ENCODE measurements at places on chromosomes 4 and X.
A peak's percentile ranks its signal among the peaks of the same experiment; 100 is the strongest.

DNA sequence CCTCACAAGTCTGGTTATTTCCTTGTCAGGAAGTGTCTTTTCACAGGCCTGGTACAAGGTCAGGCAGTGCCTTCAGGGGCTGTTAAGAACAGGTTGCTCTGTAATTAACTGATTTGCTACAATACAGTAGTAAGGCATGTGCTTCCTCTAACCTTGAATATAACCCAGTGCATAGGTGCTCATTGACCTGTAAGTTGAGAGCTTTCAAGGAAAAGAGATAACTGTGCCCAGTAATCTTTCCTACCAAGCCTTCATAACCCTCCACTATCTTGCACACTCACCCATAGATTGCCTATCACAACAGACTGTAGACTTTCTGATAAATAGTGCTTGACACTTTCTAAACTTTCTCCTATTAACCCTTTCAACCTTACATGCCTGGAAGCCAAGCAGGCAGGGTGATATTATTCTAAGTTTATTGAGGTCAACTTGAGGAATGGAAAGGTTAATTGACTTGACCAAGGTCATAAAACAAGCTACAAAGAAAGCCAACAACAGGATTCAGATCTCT, 148.1 kb downstream of the PPARGC1A start:
- no peak for DNase-seq

DNA sequence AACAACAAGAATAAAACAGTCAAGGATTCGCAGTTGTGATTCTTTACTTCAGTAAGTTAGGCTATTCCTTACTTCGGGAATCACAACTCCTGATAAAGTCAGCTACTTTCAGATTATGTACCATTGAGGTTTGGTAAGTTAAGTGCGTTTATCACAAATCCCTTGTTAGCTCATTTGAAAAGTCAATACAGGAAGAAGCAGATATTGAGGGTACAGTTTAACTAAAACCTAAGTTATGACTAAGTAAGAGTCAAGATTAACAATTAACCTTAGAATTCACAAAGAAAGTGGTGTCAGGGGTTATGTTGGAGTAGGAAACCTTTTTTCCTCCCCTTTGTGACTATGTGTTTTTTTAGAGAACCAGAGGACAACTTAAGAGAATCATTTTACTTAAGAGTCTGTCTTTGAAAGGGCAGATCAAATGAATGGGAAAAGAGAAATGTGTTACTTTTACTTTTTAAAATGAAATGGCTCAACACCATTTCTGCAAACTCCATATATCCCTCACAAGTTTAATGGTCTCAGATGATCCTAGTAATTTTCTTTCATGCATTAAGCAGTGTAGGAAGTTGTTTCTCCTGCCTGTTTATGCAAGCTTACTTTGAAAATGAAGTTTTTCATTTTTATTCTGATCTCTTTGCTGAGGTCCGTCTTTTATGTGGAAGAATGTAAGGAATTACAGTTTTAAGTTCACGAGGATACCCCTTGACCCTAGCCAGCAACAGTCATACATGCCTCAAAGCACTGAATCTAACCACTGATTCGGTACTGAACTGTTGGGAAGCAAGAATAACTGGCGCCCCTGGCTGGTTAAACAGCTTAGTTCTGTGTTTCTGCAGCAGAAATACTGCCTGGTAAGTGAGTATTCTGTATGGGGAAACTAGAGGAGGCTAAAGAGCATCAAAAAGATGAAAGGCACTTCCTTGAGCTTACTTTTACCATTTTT, 211.7 kb downstream of the SLC4A4 start:
- DNase-seq = no peak

GRCh38 chr4:17817027-17817426, 6.2 kb downstream of the NCAPG start:
- peak; percentile 47 for DNase-seq

DNA sequence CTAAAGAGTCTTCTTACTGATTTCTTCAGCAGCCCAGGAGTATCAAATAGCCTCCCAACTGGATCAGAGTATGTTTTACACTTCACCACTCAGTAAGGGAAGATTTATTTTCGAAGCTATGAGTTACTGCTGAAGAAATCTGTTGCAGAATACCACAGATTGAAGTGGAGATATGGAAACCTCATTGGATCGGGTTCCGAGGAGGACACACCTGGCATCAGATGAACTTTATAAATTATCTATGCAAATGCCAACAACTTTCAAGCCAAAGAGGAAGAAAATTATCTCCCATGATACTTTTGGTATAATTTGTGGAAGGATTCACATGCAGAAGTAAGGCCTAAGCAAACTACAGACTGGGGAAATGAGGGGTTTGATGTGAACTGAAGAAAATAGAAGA, 515.9 kb upstream of the NDST4 start:
- DNase-seq = no peak

DNA sequence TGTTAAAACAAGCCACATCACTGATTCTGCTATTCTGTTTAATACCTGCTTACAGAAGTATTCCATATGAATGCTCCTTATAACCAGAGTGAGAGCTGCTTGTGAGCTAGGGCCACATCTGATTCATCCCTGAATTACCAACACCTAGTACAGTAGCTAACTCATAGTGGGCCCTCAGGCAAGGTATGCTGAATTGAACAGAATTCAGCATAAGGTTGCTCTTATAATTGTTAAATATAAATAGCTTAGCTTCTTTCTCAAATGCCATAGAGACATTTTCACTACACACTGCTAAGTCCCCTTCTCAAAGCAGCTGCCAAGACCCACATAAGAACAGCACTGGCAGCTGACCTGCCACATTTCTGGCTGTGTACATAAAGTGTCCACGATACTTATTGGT, 27.0 kb upstream of the MCF2 start:
- no peak for DNase-seq

DNA sequence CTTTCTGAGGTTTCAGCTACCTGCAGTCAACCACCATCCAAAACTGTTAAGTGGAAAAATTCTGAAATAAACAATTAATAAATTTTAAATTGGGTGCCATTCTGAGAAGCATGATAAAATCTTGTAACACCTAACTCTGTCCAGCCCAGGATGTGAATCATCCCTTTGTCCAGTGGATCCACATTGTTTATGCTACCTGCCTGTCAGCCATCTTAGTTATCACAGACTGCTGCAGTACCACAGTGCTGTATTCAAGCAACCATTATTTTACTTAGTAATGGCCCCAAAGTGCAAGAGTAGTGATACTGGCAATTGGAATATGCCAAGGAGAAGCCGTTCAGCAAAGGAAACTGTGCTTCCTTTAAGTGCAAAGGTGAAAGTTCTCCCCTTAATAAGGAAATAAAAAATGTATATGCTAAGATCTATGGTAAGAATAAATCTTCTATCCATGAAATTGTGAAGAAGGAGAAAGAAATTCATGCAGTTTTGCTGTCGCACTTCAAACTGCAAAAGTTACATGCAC, 20.6 kb downstream of the CAMK2D start:
- DNase-seq = no peak

DNA sequence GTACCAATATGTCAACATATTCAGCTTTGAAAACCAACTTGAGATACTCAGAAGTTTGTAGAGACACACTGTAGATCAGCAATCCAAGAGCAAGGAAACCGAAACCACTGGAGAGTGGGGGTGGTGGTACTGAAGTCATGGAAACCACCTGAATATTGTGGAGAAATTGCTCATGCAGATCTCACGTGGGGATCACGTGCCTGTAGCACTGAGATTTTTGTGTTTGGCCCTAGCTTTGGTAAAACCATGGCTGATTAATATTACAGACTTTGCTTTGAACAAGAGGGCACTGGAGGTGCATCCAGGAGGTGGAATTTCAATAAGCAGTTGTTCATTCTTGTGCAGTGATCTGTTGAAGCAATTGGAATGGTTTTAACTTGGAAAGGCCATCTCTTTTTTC, 47.2 kb downstream of the GBA3 start:
- no peak for DNase-seq

GRCh38 chrX:48713847-48714246, 17.3 kb downstream of the SUV39H1 start:
- no peak for DNase-seq

DNA sequence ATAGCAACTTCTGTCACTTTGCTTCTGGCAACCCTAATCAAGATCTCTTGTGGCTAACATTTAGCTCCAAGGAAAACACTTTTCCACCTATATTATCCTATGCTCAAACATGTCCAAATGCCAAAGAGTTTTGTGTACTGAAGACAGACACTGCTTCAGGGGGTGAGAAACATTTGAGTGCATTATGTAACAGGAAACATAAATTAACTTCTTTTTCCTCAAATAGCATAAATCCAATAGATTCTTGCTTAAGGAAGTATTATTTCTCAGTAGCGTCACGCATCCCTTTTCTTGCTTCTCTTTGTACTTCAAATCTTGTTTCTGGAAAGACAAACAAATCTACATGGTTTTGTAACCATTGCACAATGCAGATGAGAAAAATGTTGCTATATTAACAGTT, 839.1 kb downstream of the GLUD2 start:
- DNase-seq = no peak

GRCh38 chr4:172596206-172596605, 572.4 kb upstream of the GALNT7 start:
- DNase-seq = no peak

- no peak for DNase-seq
Observed at GRCh38 chr4:81722290-81722851, 250.7 kb upstream of the RASGEF1B start.

DNA sequence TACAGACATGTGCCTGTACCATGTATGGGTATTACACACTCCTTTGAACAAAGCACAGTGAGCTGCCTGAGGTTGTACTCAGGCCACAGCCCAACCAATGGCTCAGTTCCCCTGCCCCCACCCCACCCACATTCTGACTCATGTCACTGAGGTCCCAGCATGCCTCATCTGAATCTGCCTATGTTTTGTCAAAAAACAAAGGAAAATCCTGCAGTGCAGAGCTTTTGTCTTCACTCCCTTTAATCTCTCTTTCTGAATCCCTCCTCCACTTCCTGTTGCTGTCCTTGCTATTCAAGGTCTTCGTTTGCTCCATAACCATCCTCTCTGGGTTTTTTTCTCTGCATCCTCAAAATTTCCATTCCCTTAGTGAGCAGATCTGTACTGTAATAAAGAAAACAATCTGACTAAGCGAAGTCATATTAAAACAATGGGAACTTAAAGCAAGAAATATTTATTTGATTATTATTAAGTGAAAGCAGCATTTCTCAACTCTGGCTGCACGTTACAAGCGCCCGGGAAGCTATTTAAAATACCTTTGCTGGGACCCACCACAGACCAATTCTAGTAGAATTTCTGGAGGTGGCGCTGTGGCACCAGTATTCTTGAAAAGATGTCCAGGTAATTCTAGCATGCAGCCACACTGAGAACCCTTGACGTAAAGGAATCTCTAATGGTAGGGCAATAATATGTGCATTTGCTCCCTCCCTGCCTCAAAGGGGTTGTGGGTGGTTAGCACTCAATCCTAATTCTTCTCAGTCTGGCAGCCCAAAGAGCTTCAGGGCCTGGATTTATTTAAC, 8.7 kb downstream of the GUCY2F start:
- peak; percentile 12 for DNase-seq

- DNase-seq = no peak
Observed at GRCh38 chr4:212438-213188, 88.3 kb downstream of the ZNF718 start.

GRCh38 chrX:50736656-50737055, 77.3 kb downstream of the SHROOM4 start:
- peak; percentile 28 for DNase-seq

- DNase-seq = no peak
Observed at GRCh38 chr4:138666366-138666765, 349.2 kb upstream of the NOCT start.

DNA sequence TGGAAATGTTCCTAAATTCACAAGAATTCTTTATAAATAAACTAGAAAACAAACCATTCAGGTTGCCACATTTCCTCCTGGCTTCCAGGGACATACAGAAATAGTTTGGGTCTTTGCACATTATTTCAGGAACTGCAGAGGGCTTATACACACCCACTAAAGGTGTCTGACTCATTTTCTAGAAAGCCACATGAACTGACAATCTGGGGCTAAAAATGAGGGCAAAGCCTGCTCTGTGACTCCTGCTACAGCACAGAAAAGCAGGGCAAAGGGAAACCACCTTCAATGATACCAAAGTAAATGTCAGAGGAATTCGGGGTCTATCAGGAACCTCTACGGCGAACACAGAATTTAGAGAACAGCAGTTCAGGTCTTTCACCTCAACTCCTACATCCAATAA, 112.2 kb upstream of the MAP3K15 start:
- no peak for DNase-seq

- no peak for DNase-seq
Observed at GRCh38 chr4:34724491-34724890, 1519.8 kb downstream of the ARAP2 start.

DNA sequence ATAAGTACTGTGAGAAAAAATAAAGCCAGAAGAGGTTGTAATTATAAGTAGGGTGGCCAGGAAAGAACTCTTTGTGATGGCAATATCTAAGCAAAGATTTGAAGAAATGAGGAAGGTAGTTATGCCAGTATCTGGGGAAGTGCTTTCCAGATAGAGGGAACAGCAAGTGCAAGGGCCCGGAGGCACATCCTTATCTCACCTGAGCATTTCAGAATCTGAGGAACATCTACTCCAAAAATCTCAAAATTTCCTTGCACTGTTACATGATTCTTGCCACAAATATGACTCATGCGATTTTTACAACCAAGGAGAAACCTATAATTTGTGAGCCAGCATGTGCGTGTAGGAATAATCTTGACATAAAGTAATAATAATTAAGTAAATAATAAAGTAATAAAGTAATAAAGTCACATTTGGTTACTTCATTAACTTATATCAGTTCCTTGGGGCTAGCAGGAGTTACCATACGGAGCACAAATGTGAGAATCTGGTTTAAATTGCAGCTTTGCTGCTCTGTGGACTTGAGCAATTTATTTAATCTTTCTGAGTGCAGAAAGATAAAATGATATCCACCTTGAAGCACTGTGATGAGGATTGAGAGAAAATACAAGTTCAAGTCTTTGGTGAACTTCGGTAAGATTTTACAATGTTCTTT, 105.1 kb upstream of the SLC34A2 start:
- DNase-seq = no peak

GRCh38 chr4:94979621-94980020, 221.9 kb downstream of the BMPR1B start:
- DNase-seq = no peak

DNA sequence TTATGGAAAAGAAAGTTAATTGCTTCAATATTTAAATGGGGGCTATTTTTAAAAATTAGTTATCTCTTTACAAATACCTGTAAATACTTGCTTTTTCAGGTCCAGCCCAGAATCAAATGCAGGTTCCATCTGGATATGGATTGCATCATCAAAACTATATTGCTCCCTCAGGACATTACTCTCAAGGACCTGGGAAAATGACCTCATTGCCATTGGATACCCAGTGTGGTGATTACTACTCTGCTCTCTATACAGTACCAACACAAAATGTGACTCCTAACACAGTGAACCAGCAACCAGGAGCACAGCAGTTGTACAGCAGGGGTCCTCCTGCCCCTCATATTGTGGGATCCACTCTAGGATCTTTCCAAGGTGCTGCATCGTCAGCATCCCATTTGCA, 29.2 kb downstream of the SEC24B start:
- DNase-seq = no peak
